ENCODE measurements at places on chromosomes 7 and 10.

- DNase-seq: no peak
Observed at GRCh38 chr7:35019801-35020200, 17.5 kb downstream of the DPY19L1 start.

- no peak for DNase-seq
Observed at GRCh38 chr10:7412237-7412927, 1.5 kb upstream of the SFMBT2 start.

- no peak for DNase-seq
Observed at GRCh38 chr7:141742229-141742628, 4.1 kb downstream of the SSBP1 start.

DNA sequence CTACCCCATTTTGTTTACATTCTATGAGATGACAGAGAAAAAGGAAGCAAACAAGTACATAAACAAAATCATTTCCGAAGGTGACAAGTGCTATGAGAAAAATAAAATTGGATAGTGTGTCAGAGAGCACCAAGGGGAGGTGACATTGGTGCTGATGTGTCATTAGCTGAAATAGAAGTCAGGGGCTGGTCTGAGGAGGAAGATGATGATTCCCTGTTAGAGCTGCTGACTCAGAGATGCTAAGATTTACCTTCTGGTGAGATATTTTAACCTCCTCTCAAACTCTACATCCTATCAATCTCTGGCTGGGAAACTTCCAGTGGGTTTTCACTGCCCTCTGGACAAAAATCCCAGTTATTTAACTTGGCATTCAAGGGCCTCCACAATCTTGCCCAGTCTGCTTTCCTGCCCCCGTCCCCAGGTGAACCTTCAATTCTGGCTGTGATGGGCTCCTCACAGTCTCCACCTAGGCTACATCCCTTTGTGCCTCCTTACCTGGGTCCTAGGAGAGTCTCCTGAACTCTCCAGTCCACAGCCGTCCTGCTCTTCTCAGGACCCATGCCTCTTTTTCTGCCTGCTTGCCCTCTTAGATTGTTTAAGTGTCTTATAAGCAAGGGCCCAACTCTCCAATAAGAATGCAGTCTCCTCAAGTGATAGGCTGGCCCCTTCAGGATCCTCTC is 26.6 kb downstream of the DUSP5 start:
- DNase-seq: no peak

GRCh38 chr10:69578508-69578991 is 5.3 kb upstream of the NEUROG3 start:
- no peak for DNase-seq
